ENCODE measurements at places on chromosomes 11 and 22. TPM values are rescaled to one million over a fixed set of nuclear protein-coding genes. Genes with fewer than 3 reads are reported as not detected.
A peak's percentile ranks its signal among the peaks of the same experiment; 100 is the strongest.

DNA sequence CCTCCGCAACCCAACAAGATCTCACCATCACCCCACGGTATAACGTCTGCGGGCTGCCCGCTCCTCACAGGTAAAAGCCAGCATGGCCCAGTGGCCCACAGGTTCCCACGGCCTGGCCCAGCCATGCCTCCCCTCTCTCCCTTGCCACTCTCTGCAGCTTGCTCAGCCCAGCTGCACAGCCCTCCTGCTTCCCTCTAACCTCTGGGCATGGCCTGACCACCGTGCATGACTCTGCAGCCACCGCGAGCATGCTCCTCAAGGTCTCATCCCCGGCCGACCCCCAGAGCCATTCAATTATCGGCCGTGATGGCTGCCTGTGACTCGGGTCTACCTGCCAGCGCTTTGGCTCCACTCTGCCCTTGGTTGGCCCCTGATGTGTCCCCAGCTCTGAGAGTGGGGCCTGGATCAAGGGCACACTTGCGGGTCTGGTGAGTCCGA, 185.5 kb downstream of the CTTN start:
- no peaks in the 10 kb centered on the region for H3K36me3 ChIP-seq
- no peak overlapping the region for H3K27ac ChIP-seq
- H3K4me3 ChIP-seq: no peak overlapping the region
- no peak for DNase-seq

DNA sequence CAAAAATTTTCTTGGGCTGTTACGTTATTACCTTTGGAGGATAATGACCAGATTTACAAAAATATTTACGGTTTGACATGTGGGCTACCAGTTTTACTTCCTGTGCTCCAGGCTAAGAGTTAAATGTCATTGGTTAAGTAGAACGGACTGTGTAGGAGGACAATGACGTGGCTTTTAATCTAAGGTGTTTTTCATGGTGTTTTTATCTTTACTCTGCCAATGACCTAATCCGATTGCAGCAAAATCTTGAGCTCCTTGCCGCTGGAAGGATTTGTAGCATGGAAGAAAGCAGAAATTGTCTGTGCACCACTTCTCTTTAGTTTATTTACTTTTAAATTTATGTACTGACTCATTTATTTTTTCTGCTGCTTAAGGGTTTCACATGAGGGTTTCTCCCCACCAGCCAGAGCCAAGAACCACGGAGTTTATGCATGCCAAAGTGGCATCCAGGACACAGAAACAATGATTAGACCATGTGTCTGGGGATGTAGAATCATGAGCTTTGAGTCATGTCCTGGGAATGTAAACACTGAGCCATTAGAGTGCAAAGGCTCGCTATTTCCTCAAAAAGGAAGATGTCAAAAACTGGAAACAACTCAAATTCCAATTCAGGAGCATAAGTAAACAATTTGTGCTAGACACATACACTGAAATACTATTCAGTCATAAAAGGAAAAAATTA, 1.9 kb upstream of the CARD16 start:
- H3K27me3 ChIP-seq: no peaks in the 10 kb centered on the region
- no peaks in the 10 kb centered on the region for H3K36me3 ChIP-seq
- no peak overlapping the region for H3K4me3 ChIP-seq
- no peak overlapping the region for H3K27ac ChIP-seq
- DNase-seq: no peak

DNA sequence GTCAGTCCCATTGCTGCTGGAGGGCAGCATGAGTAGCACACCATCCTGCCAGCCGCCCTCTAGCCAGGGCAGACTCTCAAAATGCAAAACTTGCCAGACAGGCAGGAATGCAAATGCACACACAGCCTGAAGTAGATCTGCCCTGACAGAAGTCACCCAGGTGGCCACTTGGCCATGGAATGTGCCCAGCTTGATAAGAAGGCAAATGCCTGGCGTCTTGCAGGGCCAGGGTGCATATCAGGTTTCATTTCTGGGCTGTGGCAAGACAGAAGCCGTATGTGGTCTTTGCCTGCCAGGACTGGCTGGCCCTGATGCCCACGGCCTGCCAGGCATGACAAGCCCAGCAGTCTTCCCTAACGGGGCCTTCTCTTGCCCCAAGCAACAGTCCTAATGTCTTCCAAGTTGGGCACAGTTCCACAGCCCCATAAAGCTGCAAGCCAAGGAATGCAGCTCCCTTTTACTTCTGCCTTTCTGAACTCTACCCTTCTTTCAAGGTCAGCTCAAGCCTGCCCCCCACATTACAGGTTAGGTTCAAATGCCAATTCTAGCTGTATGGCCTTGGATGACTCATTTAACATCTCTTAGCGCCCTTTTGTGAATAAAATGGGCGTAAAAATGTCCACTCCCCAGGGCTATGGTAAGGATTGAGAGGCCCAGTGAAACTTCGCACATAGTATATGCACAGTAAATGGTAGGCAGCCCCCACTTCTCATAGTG, 29.7 kb downstream of the POU2AF3 start:
- no peak for DNase-seq
- no peak overlapping the region for H3K4me3 ChIP-seq
- H3K27me3 ChIP-seq: no peaks in the 10 kb centered on the region
- no peaks in the 10 kb centered on the region for H3K36me3 ChIP-seq

- H3K27ac ChIP-seq: no peak overlapping the region
- peaks cover 20% of the 10 kb centered on the region for H3K36me3 ChIP-seq
- no peaks in the 10 kb centered on the region for H3K27me3 ChIP-seq
- no peak for DNase-seq
- H3K4me3 ChIP-seq: no peak overlapping the region
- no peaks in the 10 kb centered on the region for H3K4me1 ChIP-seq
Observed at GRCh38 chr22:47209040-47209514, 446.6 kb downstream of the TBC1D22A start.

- no peaks in the 10 kb centered on the region for H3K27me3 ChIP-seq
- no peak overlapping the region for H3K4me3 ChIP-seq
- no peak for DNase-seq
- H3K27ac ChIP-seq: no peak overlapping the region
- no peaks in the 10 kb centered on the region for H3K36me3 ChIP-seq
Observed at GRCh38 chr11:47028195-47029093, 91.9 kb downstream of the CSTPP1 start.

DNA sequence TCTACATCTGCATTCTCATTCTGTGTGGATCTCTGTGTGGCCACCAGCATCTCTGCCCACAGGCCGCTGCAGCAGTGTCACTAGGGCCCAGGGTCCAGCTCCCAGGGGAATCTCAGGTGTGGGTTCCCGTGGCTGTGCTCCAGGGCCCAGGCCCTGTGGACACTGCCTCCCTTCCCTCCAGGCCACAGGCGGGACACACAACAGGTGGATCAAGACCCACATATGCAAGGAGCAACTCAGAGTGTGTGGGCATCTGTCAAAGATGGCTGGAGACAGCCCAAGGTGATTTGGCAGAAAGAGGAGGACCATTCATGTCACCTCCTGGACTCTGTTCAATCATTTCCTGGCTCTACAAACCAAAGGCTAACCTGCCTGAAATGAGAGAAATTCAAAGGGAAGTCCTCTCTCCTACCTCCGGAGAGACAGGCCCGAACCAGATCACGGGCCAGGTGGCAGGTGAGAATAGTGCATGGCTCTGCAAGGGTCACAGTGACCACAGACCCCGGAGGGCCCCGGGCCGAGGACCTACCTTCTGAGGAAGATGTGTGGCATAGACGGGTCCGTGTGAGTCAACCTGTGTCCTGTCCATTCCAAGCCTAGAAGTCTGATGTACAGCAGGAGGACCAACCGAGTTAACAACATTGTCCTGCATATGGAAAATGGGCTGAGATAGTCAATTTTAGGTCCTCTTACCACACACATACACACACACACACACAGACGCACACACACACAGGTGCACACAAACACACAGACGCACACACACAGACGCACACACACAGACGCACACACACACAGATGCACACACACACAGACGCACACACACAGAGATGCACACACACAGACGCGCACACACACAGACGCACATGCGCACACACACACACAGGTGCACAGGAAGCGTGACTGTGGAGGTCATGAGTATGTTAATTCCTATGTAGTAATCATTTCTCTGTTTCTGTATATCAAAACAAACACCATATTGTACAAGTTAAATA, 1068.5 kb downstream of the BRD1 start:
- no peak overlapping the region for H3K4me3 ChIP-seq
- H3K36me3 ChIP-seq: no peaks in the 10 kb centered on the region
- H3K27me3 ChIP-seq: no peaks in the 10 kb centered on the region
- no peaks in the 10 kb centered on the region for H3K4me1 ChIP-seq

GRCh38 chr11:46952553-46952952, 16.0 kb downstream of the CSTPP1 start:
- H3K4me3 ChIP-seq: no peak overlapping the region
- DNase-seq: no peak
- no peaks in the 10 kb centered on the region for H3K4me1 ChIP-seq
- H3K27me3 ChIP-seq: no peaks in the 10 kb centered on the region
- H3K27ac ChIP-seq: peak overlapping the region; percentile 34
- no peaks in the 10 kb centered on the region for H3K36me3 ChIP-seq

GPHA2 gene
- 1.6 TPM for total RNA-seq

DNA sequence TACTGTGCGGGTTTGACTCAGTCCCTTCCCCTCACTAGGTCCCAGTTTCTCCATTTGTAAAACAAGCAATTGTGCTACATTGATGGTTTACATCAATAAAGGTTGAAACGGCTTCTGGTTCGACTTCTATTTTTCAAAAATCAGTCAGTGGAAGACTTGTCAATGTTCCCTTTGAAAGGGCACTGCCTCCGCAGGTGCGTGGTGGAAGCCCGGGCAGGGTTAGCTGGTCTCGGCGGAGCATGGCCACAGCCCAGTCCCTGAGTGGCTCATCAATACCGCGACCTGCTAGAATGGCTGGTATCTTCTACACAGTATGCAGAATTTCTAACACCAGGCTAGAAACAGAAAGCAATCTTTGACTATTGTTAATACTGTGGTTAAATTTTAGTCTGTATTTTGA, 16.1 kb downstream of the MS4A10 start:
- no peak overlapping the region for H3K27ac ChIP-seq
- H3K4me1 ChIP-seq: no peaks in the 10 kb centered on the region
- no peaks in the 10 kb centered on the region for H3K36me3 ChIP-seq
- no peak for DNase-seq

RAPSN gene
- 0.34 TPM for total RNA-seq

DNA sequence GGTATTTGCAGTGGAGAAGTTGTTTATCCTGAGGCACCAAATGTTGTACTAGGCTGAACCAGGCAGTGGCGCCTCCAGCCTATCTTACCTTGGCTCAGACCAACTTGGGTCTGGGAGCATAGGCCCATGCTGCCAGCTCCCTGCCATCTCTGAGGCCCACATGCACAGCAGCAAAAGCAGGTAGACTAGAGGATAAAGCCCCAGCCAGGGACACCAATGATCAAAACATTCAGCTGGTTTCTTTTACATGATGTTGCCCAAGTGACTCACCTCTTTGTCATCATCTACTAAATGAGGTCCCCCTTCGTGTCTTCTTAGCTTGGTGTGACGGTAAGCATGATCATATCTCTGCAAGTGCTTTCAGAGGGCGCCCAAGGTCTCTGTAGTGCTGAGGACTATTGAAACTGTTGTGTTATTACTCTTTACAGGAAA, 112.1 kb upstream of the DRD2 start:
- peaks cover 2% of the 10 kb centered on the region for H3K4me1 ChIP-seq
- no peak overlapping the region for H3K4me3 ChIP-seq
- H3K27ac ChIP-seq: no peak overlapping the region
- H3K36me3 ChIP-seq: no peaks in the 10 kb centered on the region
- DNase-seq: no peak

DNA sequence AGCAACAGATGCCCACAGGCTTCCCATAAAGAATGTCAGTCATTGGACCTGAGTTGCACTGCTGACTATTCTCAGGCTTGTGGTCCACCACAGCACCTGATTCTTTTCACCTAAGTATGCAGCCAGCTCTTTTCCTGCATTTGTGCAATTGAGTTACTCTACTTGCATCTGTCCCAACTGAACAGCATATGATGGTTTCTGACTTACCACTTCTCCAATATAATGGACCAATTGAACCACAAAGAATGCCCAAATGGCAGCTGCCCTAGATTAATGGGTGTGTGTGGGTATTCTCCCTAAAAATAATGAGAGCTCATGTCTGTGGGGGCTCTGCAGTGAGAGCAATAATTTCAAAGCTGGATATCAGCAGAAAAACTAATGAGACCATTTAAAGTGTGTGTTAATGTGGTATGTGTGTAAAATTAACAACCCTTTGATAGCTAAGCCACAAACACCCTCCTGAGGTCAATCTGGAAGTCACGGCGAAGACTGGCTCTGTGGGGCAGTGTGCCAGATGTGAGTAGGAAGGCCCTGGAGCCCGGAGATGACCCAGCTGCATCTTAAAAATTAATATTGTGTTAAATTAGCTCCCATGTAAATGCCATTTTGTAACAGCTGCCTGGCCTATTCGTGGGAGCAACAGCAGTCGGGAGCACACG, 43.8 kb downstream of the SC5D start:
- H3K27me3 ChIP-seq: no peaks in the 10 kb centered on the region
- H3K4me1 ChIP-seq: peaks cover 4% of the 10 kb centered on the region
- no peak overlapping the region for H3K27ac ChIP-seq

Data from WTC11 (cell line).